Liver (tissue), 10 donors: ENCODE measurements at places on chromosomes 2 and 18. TPM values are rescaled to one million over a fixed set of nuclear protein-coding genes. Genes with fewer than 3 reads are reported as not detected.

AMER3 gene
- total RNA-seq: not detected

- H3K4me3 ChIP-seq: no peak overlapping the region
- H3K27ac ChIP-seq: no peak overlapping the region
- no peaks in the 10 kb centered on the region for H3K27me3 ChIP-seq
Measured at GRCh38 chr18:29157057-29157780, 980.3 kb upstream of the CDH2 start.

STON1 gene
- total RNA-seq: 3.8 TPM

- H3K36me3 ChIP-seq: no peaks in the 10 kb centered on the region
- H3K4me3 ChIP-seq: no peak overlapping the region
- H3K27ac ChIP-seq: no peak overlapping the region
- no peak for DNase-seq
Measured at GRCh38 chr2:174704061-174704460, 60.2 kb downstream of the CHRNA1 start.

DNA sequence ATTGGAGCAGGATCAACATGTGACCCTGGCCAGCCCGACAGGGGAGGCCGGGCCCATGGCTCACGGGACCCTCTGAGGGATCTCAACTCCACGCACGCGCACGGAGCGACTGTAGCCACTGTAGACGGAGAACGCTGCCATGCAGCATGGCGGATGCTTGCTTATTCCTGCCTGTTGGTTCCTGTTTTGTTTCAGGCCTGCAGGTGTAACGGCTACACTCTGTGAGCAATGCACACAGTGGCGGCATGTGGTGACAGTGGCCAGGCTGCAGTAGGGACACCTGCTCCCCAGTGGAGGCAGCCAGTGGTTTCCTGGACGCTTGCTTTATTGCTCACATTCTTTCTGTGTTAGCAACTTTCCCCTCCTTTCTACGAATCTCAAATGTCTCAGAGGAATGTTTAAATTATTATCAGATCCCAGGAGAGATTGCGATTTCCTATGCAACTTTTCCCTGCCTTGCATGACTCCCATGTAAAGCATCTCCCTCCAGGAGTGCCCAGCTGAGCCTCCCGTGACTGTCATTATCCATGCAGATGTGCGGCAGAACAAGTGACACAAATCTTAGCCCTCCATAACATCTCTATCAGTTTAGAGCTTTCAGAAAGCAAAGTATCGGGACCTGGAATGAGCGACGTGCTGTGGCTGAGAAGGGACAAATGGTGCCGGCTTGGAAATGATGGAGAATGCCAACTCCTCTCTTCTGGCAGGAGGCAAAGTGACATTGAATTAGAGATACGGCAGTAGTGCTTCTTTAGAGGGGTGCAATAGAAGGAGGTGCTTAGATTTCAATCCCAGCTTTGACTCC lies 209.7 kb downstream of the ASB1 start:
- no peaks in the 10 kb centered on the region for H3K36me3 ChIP-seq
- DNase-seq: no peak
- no peaks in the 10 kb centered on the region for H3K27me3 ChIP-seq
- H3K4me1 ChIP-seq: no peaks in the 10 kb centered on the region
- H3K27ac ChIP-seq: no peak overlapping the region

GRCh38 chr2:144668493-144669110 lies 148.7 kb upstream of the ZEB2 start:
- H3K4me3 ChIP-seq: no peak overlapping the region
- no peaks in the 10 kb centered on the region for H3K4me1 ChIP-seq
- no peaks in the 10 kb centered on the region for H3K36me3 ChIP-seq
- no peak overlapping the region for H3K27ac ChIP-seq
- no peak for DNase-seq
